Mucosa of descending colon (tissue), 3 donors: ENCODE measurements at places on chromosomes 6 and 20. TPM values are rescaled to one million over a fixed set of nuclear protein-coding genes. Genes with fewer than 3 reads are reported as not detected.

DNA sequence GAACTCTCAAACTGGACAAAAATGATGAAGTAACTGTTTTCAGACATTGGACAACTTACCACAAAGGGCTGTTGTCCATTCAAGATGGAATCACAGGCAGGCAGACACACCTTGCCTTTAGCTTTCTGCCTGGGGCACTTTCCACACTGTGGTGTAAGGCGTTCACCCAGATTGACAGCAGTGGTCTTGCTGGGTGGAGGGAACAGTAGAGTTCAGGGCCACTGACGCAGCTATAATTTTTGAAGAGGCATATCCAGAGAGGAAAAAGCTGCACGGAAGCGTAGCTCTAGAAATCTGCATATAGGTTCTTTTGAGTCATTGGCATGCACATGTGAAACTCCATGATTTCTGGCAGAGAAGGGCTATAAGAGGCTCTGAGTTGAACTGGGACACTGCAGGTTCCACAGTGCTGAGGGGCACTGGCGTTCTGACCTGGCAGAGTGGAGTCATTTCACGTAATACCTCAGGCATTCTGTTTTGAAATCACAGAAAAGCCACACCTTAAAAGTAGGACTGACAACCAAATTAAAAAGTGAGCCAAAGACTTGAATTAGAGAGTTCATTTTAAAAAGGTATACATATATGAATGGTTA, 105.0 kb upstream of the EDN1 start:
- no peak for DNase-seq

GRCh38 chr6:83068616-83069015, 1.1 kb downstream of the DOP1A start:
- DNase-seq: no peak

GRCh38 chr20:22946596-22946995, 88.5 kb upstream of the SSTR4 start:
- no peak for DNase-seq

DNA sequence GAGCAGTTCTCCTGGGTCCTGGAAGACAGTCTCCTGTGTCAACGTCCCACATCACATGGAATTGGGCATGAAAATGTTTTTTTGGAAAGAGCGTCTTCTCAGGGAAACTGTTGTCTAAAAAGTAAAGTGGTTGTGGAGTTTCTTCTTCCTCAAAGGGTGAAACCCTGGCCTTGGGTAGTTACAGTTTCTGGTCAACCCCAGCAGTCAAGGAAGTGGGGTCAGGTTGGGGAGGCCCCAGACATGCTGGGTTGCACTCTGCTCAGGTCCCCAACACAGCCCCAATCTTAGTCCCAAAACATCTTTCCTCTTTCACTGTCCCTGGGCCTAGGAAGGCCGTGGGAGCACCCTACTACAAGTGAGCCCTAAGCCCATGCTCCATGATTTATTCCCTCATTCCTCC, 996 bp upstream of the NFKBIE start:
- DNase-seq: no peak

The CCN2 gene
- 39.7 TPM for total RNA-seq

- no peak for DNase-seq
Measured at GRCh38 chr20:43545837-43546578, 12.8 kb upstream of the SGK2 start.

- no peak for DNase-seq
Measured at GRCh38 chr6:152648105-152648504, 10.9 kb upstream of the SYNE1 start.

DNA sequence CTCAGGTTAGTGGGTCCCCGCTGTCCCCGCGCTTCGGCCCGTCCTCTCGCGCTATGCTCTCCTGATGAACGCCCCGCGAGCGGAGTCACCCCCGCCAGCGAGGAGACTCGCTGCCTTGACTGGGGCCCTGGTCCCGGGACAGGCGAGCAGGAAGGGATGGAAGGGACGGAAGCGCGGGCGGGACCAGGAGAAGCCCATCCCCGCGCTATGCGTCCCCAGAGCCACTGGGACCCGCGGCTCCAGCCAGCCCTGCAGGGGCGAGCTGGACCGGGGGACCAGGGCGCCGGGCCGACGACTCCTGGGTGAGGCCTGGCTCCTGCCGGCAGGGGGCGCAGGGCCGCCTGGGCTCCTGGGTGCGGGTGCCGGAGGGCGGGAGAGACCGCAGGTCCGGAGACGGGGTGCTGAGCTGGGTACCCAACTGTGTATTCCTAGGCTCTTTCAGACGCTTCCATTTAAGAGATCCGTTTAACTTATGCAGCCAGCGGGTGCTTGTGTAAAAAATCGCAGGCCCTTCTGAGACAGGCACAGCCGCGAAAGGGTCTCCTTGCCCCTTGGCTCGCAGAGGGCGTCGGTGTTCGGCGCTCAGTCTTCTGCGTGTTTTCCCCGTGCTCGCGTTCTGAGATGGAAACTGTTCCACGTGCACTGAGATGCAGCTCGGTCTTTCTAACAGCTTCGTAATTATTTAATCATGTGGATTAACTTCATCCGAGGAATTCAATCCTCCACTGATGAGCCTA, 580 bp upstream of the SYCP2 start:
- DNase-seq: peak; percentile 79

- no peak for DNase-seq
Measured at GRCh38 chr6:135296715-135297114, 115.6 kb downstream of the MYB start.

DNA sequence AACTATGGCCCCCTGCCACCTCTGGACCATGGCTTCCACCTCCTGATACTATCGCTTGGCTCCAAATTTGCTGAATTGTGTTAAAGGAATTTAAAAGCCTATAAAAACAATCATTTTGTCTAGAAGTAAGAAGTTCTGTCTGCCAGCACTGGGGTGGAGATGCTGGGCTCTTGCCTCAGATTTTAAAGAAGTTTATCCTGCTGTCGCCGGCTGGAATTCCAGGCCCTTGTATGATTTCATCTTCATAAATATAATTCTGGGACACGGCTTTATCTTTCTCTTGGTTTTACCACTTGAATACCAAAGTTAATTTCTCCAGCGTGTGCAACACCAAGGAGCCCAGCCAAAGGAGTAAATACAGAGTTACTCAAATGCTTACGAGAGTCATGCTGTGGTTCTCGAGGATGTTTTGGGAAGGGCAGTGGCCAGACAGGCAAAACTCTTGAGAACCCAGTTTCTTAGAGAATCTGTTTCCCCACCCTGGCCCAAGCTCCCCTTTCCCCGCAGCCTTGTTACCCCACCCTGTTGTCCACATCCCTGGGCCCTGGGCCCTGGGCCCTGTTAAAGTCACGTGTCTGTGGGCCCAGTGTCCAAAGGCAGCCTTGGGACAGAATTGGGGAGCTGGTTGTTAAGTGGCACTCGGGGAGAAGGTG, 31.9 kb downstream of the C6orf89 start:
- no peak for DNase-seq

The APCDD1L gene
- 0.23 TPM for total RNA-seq

GRCh38 chr6:114287461-114287860, 55.4 kb downstream of the HS3ST5 start:
- DNase-seq: no peak

The PGC gene
- not detected for total RNA-seq

DNA sequence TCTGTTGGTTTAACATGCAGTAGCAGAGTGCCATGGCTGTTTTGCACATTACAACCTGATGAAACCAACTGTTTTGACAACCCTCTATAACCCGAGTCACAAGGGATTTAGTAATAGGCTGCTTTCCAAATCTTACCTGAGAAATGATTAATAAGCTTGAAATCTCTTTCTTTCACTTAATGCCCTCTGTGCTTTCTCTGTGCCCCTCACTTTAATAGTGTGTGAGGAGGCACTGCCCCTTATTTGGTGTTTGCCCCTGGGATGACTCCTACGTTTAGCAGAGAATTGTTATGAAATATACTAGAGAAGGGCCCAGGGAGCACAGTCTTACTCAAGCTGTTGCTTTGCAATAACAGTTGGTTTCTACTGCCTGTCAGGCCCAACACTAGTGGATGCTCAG, 31.0 kb upstream of the PTCHD4 start:
- no peak for DNase-seq

DNA sequence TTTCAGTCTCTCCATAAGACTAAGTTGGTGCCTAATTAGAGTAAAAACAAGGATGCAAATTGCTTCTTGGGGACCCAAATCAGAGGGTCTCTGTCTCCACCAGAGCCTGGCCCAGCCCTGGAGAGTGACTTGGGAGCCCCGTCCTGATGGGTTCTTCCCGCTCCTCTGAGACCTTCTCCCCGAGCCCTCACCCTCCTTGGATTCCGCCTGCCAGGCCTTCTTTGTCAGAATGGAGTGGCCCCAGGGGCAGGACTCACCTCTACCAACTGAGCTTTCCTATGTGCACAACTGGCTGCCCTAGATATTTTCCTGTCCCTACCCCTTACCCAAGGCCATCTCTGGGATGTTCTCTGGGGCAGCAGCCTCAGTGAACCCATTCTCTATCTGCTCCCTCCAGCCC, 9.7 kb downstream of the SYNDIG1 start:
- DNase-seq: no peak

DNA sequence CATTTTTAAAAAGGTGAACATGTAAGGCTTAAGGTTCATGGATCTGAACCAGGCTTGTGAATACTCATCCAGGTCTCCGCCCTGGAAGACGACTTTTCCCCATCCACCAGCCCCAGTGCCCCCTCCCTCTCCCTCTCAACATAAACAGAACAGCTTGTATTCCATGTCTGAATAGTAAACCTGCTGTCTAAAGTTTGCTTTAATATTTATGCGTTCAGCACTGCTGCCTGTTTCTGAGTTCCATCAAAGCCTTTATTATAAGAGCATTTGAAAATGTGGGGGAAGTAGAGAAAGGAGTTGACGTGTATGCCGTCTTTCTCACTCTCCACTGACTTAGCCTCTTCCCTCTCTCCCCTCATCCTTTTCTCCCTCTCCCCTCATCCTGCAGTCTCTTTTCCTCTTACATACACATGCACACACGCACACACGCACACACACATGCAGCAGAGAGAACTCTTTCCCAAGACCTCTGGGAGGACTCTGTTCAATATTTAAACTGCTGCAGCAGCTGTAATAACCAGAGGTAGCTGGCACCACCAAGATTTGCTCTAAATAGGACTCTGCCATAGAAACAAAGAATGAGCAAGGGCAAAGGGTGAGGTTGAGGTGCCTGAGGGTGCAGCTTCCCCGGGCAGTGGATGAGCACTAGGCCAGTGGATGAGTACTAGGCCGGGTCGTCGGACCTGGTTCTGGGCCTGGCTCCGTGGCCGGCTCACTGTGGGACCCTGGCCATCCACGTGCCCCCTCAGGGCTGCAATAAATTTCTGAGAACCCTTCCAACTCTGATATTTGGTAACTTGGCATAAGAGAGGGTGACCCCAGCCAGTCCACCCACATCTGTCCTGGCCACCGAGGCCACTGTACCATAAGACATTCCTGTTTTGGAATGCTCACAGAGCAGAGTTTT, 35.4 kb upstream of the VSTM2L start:
- no peak for DNase-seq

The TMC2 gene
- total RNA-seq: 0.41 TPM

The TNNC2 gene
- total RNA-seq: 3.1 TPM

DNA sequence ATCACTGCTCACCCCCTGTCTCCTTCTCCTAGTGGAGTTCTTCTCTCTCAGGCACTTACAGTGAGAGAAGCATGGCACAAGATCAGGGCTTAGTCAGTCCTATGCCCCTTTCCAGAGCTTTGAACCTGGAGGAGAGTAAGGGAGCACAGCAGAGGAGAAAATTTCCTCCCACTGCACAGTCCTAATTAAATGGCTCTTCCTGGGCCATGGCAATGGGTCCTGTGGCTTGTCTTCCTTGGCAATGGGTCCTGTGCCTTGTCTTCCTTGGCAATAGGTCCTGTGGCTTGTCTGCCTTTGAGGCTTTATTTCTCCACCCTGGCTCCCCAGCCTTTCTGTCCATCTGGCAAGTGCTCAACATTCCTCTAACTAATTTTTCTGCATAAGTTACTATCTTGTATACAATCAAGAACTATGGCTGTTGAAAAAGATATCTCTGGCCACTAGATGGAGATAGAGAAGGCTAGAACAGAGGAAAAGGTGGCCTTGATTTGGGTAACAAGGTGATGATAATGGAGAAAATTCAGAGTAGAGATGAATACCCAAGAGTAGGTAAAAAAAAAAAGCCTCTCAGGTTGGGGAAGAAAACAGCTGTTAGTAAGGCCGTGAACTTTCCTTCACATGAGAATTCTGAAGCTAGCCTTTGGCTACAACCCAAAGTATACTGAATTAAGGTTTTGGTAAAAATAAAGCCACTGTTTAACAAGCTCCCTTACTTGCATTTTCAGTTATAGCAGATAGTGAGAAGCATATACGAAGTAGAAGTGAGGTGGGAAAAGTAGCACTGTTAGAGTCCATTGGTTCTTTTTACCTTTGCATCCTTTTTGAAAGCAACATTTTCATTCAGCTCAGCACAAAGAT, 504.9 kb downstream of the DOK5 start:
- no peak for DNase-seq

- DNase-seq: no peak
Measured at GRCh38 chr20:33979094-33979493, 14.6 kb upstream of the RALY start.

DNA sequence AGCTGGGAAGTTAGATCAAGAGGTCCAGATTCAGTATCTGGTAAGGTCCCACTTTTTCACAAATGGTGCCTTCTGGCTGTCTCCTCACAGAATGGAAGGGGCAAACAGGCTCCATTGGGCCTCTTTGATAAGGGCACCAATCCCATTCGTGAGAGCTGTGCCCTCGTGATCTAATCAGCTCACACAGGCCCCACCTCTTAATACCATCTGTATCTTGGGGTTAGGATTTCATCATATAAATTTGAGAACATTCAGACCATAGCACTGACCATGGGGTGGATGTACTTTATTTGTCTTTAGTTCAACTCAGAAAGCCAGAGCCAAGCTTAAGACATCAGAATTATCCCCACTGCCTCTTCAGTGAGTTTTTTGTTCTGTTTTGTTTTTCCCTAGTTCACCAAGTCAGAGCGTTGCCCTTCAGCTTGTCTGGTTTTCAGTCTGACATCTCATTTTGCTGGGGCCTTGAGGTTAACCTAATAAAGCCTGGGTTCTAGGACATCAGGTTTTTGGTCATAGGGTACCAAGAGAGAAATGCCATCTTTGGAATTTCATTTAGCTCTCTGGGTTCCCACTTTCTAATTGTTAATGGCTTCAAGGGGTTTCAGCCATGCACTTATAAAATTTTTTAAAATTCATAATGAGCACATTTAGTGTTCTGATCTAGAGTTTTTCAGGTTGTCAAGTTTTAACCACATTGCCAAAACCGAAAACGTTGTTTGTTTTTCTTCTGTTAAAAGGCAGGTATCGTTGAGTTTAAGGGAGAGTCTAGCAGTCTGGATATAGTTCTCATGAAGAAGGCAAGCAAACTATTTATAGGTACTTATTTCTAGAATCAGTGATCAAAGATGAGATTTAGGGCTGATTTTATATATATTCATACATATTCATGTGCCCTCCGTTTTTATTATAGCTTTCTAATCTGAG, 19.0 kb downstream of the SENP6 start:
- no peak for DNase-seq

DNA sequence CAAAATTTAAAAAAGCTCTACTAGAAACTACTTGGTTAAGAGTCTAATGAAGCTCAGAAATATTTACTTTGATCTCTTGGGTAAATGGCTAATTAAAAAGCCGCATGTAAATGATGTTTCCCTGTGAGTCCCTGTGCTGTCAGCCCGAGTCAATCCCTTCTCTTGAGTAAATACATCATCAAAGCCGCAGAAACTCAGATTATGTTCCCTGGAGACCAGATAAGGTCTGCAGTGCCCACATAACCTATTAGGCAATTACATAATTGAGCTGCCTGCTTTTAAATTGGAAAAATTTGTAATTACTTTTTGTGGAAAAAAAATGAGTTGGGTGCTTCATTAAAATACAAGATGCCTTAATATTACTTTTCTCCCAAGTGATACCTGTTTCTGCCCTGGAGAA, 83.1 kb downstream of the KIZ start:
- no peak for DNase-seq

GRCh38 chr20:44576297-44576696, 6.1 kb upstream of the PKIG start:
- peak; percentile 28 for DNase-seq
